ENCODE measurements at places on chromosomes 11 and 22.
A peak's percentile ranks its signal among the peaks of the same experiment; 100 is the strongest.

GRCh38 chr11:45678976-45679375 is 13.6 kb upstream of the CHST1 start:
- no peak for DNase-seq

DNA sequence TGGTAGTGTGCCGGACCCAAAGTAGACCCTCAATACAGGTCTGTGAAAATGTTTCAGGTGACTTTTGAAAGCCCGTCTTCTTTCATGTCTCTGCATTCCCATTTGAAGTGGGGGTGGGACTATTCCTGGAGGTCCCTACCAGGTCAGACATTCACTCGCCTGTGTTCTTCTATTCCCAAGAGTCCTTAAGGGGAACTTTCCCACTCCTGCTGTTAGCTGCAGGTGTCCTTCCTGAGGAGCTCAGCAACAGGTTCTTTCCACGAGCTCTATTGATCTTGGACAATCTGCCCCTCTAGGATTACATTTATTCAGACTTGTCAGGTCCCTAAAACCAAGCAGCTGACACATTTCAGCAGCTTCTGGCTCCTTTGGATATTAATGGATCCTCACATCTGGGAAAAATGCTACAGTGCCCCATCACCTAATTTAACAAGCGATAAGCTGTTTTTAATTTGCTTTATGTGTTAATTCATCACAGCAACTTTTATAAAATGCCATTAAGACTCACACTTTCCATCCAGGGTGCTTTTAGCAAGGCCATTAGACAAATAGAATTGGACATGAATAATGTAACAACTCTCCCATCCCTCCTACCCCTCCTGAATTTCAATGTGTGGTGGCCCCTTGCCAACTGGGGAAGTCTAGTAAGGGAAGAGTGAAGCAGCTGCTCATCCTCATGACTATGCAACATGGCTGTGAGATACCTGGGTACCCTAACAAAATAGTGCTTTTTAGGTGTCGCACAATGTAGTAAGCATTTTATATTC is 259.5 kb upstream of the CCDC90B start:
- no peak for DNase-seq

GRCh38 chr11:129747071-129747470 is 68.6 kb upstream of the TMEM45B start:
- DNase-seq, result no peak

GRCh38 chr11:46450846-46451477 is 59.4 kb upstream of the CHRM4 start:
- no peak for DNase-seq

GRCh38 chr11:35011389-35011788 is 95.0 kb downstream of the PDHX start:
- no peak for DNase-seq

GRCh38 chr11:133506023-133506422 is 26.3 kb downstream of the OPCML start:
- no peak for DNase-seq

GRCh38 chr11:75996523-75997442 is 181.8 kb downstream of the UVRAG start:
- no peak for DNase-seq

GRCh38 chr11:2983908-2984307 is 8.2 kb downstream of the NAP1L4 start:
- DNase-seq, result no peak

GRCh38 chr11:63993993-63994392 is 7.8 kb downstream of the OTUB1 start:
- no peak for DNase-seq

DNA sequence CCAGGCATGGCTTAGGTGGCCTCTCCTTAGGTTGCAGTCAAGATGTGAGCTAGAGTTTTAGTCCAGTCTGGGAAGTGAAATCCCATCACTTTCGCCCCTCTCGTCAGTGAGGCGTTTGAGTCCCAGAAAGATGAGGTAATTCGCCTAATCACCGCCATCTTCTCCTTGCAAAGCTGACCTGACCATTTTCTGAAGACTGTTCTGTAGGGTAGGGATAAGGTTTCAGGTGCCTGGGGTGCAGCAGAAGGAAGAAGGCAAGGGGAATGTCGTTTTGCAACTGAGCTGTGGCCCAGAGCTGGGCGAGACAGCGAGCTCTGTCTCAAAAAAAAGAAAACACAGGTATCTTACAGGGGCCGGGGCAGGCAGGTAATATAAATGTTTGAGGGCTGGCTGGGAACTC is 61.7 kb upstream of the CECR2 start:
- no peak for DNase-seq

- DNase-seq, result no peak
Observed at GRCh38 chr22:24416611-24417010, 10.8 kb upstream of the ADORA2A start.

DNA sequence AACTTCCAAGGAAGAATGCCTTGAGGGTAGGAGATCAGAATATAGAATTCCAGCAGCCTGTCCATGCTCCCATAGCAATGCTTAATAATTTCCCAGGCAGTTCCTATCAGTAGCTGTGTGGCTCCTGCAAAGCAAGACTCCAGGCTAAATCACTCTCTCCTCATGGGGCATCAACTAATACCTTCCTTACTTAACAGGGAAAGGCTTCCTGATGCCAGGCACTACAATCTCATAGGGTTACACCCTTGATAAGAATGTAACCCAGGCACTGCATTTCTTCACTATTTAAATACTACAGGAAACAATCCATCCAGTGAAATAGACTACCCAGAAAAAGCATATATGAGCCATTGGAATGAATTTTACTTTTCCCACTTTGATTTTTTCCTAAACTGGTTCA is 615.0 kb upstream of the ARHGAP42 start:
- no peak for DNase-seq

DNA sequence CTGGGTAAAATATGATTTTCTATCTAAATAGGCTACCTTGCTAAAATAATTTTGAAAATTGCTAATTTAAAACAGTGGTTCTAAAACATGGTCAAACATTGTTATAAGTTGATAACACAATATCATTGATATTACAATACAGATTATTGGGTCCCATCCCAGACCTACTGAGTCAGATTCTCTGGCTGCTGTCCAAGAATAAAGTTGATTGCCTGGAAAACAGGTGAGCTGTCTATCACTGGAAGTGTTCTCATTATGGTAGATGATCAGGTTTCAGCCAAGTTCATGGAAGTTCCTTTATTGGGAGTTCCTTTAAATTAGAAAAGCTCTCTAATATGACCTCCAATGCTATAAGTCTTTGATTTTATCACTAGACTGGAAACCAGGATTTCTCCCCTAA is 52.3 kb downstream of the SC5D start:
- DNase-seq, result no peak

GRCh38 chr22:50084080-50084477 is 1.1 kb downstream of the MLC1 start:
- no peak for DNase-seq

- no peak for DNase-seq
Observed at GRCh38 chr11:69209038-69209350, 53.3 kb downstream of the SMIM38 start.

GRCh38 chr11:102794382-102794781 is 3.6 kb downstream of the MMP1 start:
- no peak for DNase-seq

- peak; percentile 89 for DNase-seq
Observed at GRCh38 chr11:69008737-69009440, 4.2 kb downstream of the MRGPRF start.

DNA sequence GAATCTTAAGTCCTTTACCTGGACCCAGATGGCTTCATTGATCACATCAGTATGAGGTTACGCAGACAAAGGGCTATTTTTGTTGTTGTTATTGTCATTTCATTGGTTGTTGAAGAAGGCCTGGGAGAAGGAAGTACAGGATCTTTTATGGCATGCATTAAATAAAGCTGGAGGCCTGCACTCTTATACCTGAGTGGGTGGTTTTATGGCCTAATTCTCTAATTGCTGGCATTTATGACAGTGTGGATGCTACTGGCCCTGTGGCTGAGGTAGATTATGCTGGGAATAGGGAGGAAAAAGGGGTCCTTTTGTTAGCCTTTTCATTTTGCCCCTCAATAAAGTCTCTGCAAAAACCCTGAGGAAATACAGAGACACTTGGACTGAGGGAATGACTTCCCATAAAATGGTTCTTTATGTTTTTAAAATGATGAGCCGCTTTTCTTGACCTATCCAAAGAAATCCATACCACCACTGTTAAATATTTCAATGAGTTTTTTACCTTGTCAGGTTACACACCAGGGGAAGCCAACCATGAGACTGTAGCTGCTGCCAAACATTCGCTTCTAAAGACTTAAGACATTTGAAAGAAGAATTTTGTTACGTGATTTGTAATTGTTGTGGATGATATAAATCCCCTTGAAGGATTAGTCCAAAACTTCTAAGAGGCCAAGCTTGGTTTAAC is 6.8 kb downstream of the KMT2A start:
- DNase-seq, result no peak

DNA sequence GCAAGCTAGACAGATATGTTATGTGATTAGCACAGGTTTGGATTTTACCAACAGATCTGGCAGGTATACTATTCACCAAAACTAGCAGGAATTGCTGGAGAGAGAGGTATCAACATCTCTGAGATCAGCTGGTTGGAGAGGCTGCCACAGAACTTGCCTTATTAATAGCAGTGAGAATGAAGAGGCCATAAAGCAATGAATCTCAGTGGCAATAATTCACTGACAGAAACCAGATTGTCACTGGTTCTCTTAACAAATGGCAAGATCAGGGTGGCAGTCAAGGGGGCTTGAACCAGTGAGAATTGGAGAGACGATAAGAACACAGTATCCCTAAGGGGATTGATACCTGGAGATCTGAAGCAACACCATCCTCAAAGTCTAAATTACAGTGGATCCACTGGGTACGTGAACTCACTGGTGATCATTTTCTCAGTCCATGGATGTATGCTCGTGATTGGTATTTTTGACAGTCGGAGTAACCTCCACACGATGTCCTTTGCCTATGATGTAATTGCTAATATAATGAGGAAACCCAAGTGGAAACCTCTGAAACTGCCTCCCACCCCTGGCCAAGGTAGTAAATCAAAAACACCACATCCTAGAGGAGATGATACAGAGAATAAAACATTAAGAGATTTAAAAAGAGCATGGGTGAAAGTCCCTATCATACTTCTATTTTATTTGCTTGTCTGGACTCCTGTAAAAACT is 17.7 kb upstream of the SLC5A12 start:
- no peak for DNase-seq

DNA sequence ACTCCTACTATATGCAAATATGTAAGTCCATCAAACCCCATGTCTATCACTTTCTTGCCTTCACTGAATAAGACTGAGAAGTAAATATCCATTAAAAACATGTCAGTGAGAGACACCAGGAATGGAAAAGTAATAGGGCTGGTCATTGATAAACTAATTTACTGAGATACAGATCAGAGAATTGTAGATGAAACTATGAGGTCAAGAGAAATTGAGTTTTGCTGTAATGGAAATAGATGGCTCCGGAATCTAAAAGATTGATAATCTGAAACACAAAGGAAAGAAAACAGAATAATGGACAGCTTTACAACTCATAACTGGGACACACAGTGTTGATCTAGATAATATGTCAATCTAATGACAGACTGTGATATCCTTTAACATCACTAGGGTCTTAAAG is 1018.3 kb upstream of the RAG2 start:
- DNase-seq, result no peak

GRCh38 chr11:116473790-116474346 is 298.9 kb downstream of the BUD13 start:
- no peak for DNase-seq

DNA sequence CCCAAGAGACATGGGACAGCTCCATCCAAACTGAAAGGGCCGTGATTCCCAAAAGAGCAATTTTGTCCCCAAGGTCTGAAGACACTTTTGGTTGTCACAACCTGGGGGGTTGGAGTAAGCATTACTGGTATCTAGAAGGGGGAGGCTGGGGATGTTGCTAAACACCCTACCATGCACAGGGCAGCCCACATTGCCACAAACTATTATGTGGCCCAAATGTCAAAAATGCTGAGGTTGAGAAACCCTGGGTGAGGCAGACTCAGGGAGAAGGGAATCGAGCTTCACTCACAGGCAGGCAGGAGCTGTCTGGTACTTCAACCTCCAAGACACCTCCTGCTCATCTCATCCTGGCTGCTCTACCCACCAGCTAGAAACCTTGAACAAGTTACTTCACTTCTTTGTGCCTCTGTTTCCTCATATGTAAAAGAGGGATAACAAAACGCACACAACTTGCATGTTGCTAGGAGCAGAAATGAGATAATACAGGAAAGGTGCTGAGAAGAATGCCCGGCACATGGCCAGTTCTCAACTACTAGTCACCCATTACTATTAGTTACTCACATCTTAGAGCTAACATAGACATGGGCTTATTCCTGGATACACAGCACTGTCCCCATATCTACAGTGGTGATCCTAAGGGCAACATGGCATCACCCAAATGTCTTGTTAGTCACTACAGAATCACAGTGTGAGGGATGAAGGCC is 8.8 kb downstream of the SERPIND1 start:
- DNase-seq, result no peak

DNA sequence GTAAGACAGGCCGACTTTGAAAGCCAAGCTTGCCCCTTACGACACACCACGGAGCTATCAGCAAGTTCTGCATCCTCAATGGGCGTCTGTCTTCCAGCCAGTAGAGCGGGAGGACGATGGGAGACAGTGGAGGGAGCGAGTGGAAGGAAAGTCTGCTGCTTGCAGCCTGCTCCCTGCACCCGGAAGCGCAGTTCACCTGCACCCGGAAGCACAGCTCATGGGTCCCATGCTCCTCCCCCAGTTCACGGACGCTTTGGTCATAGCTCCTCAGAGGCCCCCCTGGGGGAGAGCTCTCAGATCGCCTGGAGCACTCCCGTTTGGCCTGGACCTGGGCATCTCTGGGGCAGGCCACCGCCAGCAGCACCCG is 51.3 kb downstream of the FBLN1 start:
- no peak for DNase-seq

- peak; percentile 49 for DNase-seq
Observed at GRCh38 chr22:43293259-43293654, 49.9 kb downstream of the SCUBE1 start.

GRCh38 chr11:118984825-118985224 is 13.1 kb upstream of the CENATAC start:
- no peak for DNase-seq
